Activated T-cell treated with anti-CD3 and anti-CD28 coated beads for 4 hours (primary cell): ENCODE measurements at places on chromosomes 4 and X.

GRCh38 chr4:111933703-111934102 lies 211.6 kb upstream of the FAM241A start:
- DNase-seq, result no peak

- no peak for DNase-seq
Observed at GRCh38 chr4:175833574-175834311, 21.7 kb upstream of the GPM6A start.

DNA sequence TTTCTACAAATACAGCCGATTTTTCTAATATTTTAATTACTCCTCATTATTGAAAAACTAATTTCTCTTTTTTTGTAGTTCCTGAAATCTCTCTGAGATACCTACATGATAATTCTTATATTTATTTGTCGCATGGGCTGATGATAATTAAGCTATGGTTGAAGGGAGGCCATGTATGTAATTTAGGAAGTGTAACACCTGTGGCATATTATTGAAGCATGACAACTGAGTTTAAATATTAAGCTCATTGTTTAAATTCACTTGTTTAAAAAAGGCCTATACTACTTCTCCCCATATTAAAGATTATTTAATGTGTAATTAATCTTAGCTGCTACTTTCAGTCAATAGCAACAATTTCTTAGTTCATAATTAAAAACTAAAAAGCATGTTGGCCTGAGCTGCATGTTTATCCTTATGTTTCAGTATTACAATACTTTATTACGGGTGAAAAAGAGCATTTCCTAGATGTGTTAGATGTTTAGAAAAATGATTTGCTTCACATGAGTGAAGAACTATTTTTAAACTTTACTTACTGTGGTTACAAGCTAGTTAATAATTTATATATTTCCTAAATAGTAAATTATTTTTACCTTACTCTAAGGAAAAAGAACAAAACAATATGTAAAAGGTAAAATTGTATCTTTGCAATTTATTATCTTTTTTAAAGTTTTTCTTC lies 122.4 kb downstream of the RAP1GDS1 start:
- no peak for DNase-seq

GRCh38 chr4:53721263-53721662 lies 130.0 kb upstream of the LNX1 start:
- DNase-seq, result no peak

DNA sequence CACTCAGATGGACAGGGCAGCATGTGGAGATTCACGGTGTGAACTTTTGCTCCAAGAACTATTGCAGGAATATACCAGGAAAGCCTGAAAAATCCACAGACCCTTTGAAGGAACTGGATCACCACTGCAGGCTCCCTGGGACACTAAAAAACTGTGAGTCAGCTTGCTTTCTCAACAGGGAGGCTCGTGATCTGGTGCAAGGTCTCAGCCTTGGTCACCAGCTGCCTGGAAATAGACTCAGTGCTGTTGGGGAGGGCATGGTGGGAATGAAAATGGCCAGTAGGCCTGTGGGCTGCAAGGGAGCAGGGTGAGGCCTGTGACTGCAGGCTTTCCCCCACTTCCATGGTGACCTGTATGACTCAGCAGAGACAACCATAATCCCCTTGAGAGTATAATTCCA lies 426.4 kb upstream of the RPS6KA3 start:
- DNase-seq, result no peak

- DNase-seq, result no peak
Observed at GRCh38 chrX:4243759-4244158, 530.3 kb upstream of the PRKX start.

- no peak for DNase-seq
Observed at GRCh38 chr4:26083987-26084386, 170.0 kb downstream of the SMIM20 start.

- no peak for DNase-seq
Observed at GRCh38 chr4:79673898-79674297, 265.9 kb upstream of the GK2 start.

DNA sequence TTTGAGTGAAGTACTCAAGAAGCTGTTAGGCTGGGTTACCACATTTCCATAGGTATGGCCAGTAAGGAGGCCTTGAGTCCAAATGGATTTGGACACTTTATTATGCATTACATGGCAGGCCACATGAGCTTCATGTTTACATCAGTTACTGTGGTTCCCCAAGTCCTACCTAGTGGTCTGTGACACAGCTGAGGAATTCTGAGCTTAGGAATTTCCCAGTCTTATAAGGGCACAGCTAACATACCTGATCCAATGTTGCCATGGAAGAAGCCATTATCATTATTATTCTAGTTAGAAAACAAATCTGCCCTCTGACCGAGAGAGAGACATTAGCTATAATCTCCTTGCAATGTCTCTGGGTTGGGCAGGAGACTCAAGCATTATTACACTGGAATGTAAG lies 174.4 kb upstream of the NUDT10 start:
- DNase-seq, result no peak

GRCh38 chrX:140502491-140503237 lies 2.2 kb downstream of the SOX3 start:
- DNase-seq, result no peak

DNA sequence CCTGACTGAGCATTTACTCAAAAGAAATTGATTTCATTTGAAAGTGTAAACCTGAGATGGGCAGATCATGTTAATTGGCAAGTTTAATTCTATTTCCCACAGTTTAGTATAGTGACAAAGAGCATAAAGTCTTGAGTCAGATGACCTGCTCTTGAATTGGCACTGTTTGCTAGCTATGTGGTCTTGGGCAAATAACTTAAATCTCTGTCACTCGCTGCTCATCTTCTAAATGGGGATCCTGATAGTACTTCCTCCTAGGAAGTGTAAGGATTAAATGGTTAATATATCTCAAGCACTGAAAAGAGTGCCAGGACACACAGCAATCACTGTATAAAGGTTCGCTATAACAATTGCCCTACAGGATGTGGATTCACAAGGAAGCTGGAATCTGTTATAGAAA lies 242.8 kb upstream of the JADE1 start:
- DNase-seq, result no peak

GRCh38 chrX:110414679-110415439 lies 56.2 kb downstream of the RTL9 start:
- DNase-seq, result no peak

DNA sequence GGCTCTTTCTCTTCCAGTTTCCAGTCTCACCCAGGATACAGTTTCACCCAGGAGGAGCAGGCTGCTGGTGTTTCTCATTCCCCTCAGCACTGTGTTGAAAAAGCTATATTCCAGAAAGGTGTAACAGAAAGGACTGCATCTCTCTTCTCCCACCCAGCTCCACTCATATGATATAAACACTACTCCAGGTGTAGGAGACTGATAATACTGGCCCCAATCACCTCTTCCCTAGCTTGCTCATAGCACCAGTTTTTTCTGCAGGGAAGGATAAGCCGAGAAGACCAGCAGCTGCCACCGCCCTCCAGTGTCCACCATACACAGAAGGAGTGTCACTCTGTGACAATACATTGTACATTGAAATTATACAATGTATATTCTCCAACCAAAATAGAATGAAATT lies 105.5 kb upstream of the STK26 start:
- DNase-seq, result no peak

DNA sequence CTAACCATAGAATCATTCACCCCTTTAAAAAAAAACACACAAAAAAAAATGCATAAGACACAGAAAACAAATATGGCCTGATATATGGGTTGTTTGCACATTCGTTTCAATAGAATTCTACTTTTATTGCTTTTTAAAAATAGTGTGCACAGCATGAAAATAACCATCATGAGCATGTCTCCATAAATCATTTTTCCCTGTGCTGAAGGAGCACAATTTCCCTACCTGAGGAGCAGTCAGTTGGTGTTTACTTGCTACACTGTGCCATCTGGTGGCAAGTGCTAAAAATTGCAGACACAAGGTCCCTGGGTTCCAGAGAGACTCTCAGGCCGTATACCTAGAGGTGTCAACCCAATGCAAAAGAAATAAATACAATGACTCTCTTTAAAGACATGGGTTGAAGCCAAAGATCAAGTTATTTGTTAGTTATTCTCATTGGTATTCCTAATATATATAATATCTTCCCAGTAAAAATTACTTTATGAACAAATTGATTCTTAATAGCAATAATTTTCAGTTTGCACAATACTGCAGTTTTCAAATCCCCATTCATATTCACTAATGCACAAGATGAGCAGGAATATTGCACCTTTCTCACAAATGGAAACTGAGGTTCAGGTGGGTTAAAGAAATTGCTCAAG lies 551.4 kb downstream of the IQCM start:
- DNase-seq, result no peak

DNA sequence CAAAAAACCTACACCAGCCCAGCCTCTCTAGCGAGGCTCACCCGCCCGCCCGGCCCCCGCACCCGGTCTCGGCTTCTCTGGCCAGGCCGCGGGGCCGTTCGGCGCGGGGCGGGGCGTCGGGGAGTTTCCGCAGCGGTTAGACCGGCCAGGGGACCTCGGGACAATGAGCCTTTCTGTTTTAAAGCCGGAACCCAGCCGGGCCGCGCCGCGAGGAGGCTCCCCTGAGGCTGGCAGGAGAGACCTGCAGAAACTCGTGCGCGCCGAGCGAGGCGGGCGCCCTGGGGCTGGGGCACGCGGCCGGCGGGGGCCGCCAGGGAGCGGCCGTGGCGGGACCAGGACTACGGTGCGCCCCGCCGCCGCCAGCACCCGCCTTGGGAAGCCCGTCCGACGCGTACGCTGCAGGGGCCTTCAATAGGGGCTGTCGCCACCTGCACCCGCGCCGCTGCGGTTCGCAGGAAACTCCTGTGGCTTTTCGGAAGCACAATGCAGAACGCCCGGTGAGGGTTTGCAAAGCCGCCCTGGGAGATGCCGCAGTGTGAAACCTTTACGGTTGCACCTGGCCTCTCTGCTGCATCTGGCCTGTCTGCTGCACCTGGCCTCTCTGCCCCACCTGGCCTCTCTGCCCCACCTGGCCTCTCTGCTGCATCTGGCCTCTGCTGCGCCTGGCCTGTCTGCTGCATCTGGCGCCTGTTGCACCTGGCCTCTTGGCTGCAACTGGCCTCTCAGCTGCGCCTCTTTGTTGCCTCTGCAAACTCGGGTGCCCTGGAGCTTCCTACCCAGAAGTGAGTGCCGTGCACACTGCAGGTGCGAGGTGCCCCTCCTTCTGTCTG lies 63.9 kb downstream of the TRAPPC11 start:
- peak; percentile 14 for DNase-seq
